Amniotic stem cell (primary cell): ENCODE measurements at places on chromosomes 4 and X.

- no peak for DNase-seq
Measured at GRCh38 chr4:8435656-8436121, 4.8 kb downstream of the ACOX3 start.

- no peak for DNase-seq
Measured at GRCh38 chr4:94960708-94961107, 203.0 kb downstream of the BMPR1B start.

- no peak for DNase-seq
Measured at GRCh38 chr4:107916623-107917022, 14.7 kb upstream of the CYP2U1 start.

DNA sequence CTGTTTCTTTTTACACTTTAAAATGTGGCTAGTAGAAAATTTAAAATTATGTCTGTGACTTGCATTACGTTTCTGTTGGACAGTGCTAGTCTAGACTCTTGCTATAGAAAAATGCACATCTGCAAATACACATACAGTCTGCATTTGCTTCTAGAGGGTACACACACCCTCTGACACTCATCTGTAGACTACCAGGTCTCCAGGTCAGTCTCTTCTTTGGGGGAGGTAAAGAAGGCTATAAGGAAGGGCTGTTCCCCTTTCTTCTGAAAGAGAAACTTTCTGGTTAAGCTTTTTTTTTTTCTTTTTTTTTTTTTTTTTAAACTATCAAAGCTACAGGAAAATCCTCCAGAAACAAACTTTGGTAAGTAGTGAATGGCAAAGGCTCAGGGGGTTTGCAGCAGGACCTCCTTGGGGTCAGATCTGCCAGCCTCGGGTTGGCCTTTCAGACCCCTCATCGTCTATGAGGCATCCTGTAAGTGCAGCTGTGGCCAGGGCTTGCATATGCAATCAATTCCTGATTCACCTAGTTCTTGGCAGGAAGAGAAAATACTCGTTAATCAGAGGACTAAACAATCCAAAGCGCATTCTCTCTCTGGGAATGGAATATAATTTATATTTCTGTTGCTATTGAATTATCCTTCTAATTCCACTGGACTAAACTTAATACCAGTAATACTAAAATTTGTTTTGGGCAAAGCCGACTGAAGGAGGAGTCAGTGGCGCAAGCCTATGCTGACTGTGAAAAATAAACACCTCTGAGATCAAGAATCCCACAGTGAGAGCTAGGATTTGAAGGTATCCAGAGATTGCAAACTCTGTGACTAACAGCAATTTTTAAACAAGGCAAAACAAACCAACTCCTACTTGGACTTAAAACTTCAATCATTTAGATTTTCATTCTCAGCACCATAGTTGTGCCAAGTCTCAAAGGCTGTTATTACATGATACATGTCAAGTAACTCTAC, 109.3 kb upstream of the TBC1D9 start:
- DNase-seq = no peak

DNA sequence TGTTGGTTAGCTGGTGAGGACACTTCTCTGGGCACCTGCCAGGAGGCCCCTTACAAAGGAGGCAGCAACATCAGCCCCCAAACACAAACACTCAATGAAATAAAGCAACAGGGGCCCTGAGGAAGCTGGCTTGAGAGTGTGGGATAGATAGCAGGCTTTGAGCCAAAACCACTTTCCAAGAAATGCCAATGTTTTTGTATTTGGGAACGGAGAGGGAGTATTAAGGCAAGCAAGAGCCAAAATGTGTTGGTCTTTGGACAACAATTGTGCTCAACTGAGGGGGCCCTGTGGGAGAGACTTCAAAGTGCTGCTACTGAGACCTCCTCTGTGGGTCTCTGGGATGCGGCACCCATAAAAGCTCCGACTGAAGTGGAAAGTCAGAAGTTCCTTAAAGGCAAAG, 41.0 kb downstream of the RAI2 start:
- DNase-seq = no peak

GRCh38 chr4:48047421-48047844, 30.9 kb downstream of the NIPAL1 start:
- no peak for DNase-seq

- no peak for DNase-seq
Measured at GRCh38 chr4:186570193-186570996, 15.0 kb upstream of the MTNR1A start.

DNA sequence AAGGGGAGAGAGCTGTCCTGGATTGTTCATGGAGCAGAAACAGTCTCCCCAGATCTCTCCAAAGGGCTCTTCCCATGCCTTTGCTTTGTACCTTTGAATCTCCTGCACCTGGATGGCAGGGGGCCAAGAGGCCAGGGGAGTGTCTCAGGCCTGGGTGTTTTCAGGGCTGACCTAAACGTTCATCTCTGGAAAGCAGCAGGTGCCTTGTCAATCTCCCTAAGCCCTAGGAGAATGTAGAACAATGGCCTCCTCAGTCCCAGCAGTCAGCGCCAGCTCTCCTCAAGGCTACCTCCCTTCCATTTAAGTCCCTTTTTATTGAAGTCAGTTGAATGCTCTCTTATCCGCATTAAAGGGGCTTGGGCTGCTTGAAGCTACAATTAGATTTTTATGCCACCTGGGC, 31.2 kb upstream of the NSUN7 start:
- DNase-seq = no peak

- no peak for DNase-seq
Measured at GRCh38 chr4:16387448-16387847, 161.2 kb upstream of the TAPT1 start.
